ENCODE measurements at places on chromosomes 5 and 9. TPM values are rescaled to one million over a fixed set of nuclear protein-coding genes. Genes with fewer than 3 reads are reported as not detected.

GRCh38 chr9:120872791-120873502 is 4.0 kb downstream of the PHF19 start:
- peak; percentile 67 for DNase-seq

- DNase-seq = no peak
Observed at GRCh38 chr9:12760758-12761157, 14.1 kb upstream of the LURAP1L start.

DNA sequence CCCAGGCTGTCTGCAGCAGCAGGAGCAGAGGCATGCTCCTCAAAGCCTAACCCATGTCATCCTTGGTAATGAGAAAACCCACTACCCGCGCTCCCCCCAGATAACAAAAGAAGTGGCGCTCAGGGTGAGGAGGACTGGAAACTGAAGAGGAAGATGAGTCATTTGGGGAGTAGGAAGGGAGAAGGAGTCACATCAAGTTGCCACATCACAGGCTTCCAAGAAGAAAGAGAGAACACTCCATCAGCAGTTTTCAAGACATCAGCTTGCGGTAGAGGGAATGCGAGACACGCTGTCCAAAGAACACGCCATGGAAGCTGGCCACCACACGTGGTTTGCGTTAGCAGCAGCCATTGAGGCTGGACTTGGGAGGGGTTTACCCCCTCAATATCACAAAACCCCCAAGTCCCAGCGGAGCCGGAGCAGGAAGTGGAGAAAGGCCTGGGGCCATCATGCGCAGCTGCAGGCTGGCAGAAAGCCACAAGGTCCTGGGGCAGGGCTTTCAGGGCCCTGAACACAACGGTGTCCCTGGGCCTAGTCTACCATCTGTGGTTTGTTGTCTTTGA is 41.5 kb downstream of the SH3PXD2B start:
- peak; percentile 51 for DNase-seq

GRCh38 chr9:121268598-121268850 is 562 bp downstream of the GSN start:
- no peak for DNase-seq

- DNase-seq = no peak
Observed at GRCh38 chr5:108276187-108277050, 105.5 kb downstream of the FBXL17 start.

DNA sequence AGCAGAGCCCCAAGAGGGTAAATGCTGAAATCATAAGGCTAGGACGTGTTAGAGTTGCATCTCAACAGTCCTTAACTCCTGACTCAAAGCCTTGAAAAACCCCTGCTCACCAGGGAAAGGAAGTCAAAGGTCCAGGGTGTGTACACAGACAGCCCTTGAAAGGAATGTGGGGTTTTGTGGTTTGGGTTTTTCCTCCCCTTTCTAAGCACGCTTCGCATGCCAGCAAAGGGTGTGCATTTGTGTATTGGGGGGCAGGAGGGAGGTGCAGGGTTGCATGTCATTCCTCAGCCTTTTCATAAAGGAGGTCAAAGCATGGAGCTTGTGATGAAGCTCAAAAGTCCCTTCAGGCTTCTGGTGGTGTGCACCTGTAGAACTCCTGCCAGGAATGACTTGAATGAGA is 17.3 kb upstream of the XPA start:
- no peak for DNase-seq

GRCh38 chr5:132428147-132428482 is 58.6 kb downstream of the SLC22A5 start:
- DNase-seq = no peak

GRCh38 chr9:33517373-33517772 is 6.7 kb upstream of the ANKRD18B start:
- DNase-seq = no peak

DNA sequence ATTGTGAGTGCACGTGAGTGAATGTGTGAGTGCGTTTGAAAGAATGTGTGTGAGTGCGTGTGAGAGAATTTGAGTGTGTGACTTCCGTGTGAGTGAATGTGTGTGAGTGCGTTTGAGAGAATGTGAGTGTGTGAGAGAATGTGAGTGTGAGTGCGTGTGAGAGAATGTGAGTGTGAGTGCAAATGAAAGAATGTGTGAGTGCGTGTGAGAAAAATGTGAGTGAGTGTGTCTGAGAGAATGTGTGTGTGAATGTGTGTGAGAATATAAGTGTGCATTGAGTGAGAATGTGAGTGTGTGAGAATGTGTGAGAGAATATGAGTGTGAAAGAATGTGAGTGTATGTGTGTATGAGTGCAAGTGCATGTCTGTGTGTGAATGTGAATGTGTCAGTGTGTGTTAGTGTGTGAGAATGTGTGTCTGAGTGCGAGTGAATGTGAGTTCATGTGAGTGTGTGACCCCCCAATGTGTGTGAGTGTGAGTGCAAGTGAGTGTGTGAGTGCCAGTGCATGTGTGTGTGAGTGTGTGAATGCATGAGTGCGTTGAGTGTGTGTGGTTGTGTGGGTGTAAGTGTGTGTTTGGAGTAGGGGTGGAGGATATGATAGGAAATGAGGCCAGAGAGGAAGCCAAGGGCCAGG is 37.9 kb upstream of the LHX2 start:
- no peak for DNase-seq

SPATA31D4 gene
- not detected for total RNA-seq

PTPN3 gene
- 0.52 TPM for total RNA-seq

SKP1 gene
- 286 TPM for total RNA-seq
